ENCODE measurements at places on chromosomes 7 and 10.

- no peak for DNase-seq
Measured at GRCh38 chr7:135800560-135800959, 51.9 kb upstream of the FAM180A start.

DNA sequence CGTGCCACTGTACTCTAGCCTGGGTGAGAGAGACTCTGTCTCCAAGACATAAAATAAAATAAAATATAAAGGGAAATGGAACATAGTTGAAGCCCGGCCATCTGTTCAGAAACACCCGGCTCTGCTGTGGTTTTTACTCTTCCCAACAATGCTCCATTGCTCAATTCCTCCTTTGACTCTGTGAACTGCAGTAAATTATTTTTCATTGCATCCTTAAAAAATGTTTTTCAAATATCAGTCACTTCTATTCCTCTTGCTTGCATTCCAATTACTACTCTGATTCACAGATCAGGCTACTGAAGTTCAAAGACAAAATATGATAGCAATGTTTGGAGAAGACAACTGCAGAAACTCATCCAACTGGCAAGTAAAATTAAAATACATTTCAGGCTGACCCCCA lies 983.0 kb downstream of the SORCS1 start:
- DNase-seq, result peak; percentile 46

DNA sequence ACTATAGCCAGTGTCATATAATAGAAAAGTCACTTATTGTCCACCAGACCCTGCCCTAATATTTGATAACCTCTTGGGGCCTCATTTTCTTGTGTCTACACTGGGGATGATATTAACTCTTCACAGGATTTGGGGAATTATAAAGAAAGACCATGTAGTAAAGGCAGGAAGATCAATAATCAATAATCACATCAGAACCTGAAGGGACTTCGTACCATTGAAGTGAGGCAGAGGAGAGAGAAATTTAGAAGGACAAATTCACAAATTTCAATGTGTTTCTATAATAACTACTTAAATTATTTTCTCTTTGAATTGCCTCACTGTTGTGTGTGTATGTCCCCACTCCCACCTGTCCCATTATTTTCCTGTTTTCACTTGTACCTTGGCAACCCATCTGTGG lies 10.7 kb upstream of the SGMS1 start:
- DNase-seq, result no peak

DNA sequence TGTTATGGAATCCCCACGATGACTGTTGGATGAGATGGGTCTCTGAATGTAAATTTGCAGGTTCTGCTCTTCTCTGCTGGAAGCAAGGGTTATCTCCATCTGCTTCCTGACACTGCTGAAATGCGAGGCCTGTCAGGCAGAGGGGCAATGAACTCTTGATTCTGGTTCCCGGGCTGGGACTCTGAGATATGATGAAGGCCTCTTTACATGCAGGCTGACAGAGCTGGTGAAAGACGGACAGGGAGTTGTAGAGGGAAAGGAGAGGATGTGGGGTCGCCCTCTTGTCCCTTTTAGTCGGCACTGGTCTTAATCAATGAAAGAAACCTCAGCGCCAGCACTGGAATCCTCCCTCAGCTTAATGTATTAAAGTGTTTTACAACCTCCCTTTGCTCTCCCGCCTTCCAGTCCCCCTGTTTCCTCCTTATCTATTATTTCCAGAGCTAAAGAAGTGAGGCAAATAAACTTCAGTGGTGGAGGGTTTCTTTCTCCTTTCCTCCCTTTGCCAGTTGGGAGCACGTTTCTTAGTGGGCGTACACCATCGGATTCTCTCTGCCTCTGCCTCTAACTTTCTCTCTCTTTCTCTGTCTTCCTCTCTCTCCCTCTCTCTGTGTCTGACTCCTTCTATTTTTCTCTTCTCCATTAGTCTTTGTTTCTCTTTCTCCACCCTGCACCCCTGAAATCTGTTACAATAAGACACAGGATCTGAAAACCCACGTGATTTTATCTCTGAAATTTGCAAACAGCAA lies 145.6 kb downstream of the BAMBI start:
- no peak for DNase-seq

GRCh38 chr7:110595694-110596093 lies 495.2 kb upstream of the LRRN3 start:
- DNase-seq, result no peak

- no peak for DNase-seq
Measured at GRCh38 chr10:100485366-100485765, 22.6 kb downstream of the WNT8B start.

- no peak for DNase-seq
Measured at GRCh38 chr10:8898745-8899330, 844.4 kb downstream of the GATA3 start.

Measured in GM04503 (cell line).